ENCODE measurements at places on chromosomes 5 and 9.

- DNase-seq = no peak
These were observed 209.6 kb downstream of the FSTL4 start for GRCh38 chr5:133402775-133403174.

DNA sequence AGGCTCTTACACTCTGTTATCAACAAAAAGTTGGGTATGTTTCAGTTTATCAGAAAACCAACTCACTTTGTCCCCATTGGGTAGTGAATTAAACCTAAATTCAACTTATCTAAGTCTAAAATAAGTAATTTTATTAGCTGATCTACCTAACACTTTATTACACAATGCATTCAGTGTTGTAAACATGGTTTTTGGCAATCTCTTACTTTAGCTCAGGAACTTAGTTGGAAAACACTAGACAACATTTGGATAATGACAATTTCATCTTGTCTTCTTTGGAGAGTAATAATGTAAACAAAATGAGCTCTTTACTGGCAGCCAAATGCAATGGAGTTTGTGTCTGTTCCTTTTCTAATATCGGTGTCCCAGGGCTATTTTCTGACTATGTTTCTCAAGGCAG, 33.0 kb downstream of the FGF10 start:
- DNase-seq = no peak

DNA sequence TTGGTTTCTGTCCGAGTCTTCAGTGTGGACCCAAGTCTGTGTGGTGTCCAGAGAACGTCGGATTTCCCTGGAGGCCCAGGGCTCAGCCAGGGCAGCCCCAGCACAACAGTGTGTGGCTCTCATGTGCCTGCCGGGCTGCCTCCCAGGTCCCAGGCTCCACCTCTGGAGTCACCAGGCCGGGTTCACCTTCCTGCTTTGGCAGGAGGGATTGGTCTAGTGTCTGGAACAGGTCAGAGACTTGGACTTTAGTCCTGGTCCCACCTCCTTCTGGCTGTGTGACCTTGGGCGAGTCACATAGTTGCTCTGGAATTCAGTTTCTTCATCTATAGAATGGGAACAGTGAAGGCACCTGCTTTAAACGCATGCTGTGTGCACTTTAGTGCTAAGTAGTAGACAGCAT, 3.2 kb downstream of the DOLPP1 start:
- no peak for DNase-seq

- DNase-seq = no peak
These were observed 238.4 kb downstream of the NR2F1-AS1 start for GRCh38 chr5:93342563-93343061.
